ENCODE measurements at places on chromosomes 2 and 18. TPM values are rescaled to one million over a fixed set of nuclear protein-coding genes. Genes with fewer than 3 reads are reported as not detected.
A peak's percentile ranks its signal among the peaks of the same experiment; 100 is the strongest.

Gene GRHL1
- 0.27 TPM for total RNA-seq

DNA sequence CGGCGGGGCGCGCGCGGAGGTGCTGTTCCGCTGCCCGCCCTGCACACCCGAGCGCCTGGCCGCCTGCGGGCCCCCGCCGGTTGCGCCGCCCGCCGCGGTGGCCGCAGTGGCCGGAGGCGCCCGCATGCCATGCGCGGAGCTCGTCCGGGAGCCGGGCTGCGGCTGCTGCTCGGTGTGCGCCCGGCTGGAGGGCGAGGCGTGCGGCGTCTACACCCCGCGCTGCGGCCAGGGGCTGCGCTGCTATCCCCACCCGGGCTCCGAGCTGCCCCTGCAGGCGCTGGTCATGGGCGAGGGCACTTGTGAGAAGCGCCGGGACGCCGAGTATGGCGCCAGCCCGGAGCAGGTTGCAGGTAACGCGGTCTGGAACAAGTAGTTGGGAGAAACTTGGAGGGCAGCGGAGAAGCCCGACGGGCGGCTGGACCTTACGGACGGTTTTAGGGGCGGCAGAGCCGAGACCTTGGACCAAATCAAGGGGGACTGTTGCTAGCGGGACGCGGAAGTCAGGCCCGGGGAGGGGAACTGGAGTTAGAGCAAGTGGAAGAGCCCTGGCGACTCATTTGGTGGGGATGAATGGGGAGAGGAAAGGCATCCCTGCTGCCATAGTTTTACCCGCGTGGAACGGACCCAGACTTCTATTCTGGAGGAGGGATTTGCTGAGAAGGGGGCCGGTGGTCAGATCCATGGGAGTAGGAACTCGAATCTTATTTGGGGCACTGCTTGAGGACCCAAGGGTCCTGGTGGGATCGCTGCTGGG is 573 bp downstream of the IGFBP2 start:
- no peaks in the 10 kb centered on the region for H3K36me3 ChIP-seq
- H3K4me1 ChIP-seq, result peaks cover 23% of the 10 kb centered on the region
- peak overlapping the region; percentile 76 for H3K4me3 ChIP-seq
- no peak overlapping the region for H3K27ac ChIP-seq
- peak; percentile 23 for DNase-seq
- peaks cover 53% of the 10 kb centered on the region for H3K27me3 ChIP-seq

- H3K4me1 ChIP-seq, result no peaks in the 10 kb centered on the region
- no peak overlapping the region for H3K27ac ChIP-seq
- H3K4me3 ChIP-seq, result no peak overlapping the region
Observed at GRCh38 chr18:59627414-59627813, 69.8 kb downstream of the CCBE1 start.

- H3K27me3 ChIP-seq, result no peaks in the 10 kb centered on the region
- H3K4me3 ChIP-seq, result no peak overlapping the region
Observed at GRCh38 chr2:160324161-160324800, 124.2 kb upstream of the ITGB6 start.

GRCh38 chr2:238143239-238143951 is 4.9 kb downstream of the KLHL30 start:
- peak; percentile 53 for DNase-seq
- H3K4me3 ChIP-seq, result no peak overlapping the region
- H3K27ac ChIP-seq, result no peak overlapping the region
- H3K27me3 ChIP-seq, result no peaks in the 10 kb centered on the region
